ENCODE measurements at places on chromosomes 7 and 10.

- DNase-seq = no peak
These were observed 83.1 kb downstream of the HIBADH start for GRCh38 chr7:27579565-27579964.

DNA sequence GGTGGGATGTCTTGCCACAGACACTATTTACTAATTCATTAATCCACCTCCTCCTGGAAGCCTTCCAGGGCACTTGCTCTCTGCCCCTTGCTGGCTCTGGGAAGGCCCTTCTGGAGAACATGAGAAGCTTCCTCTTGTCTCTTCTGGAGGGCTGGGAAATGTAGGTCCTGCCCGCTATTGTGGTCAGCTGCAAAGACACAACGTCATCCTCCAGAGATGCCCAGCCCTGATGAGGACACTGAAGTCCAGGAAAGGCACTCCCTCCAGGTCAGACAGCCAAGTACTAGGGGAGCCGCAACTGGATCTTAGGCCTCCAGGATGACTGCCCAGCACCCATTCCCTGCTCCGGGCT is 9.6 kb upstream of the TACR2 start:
- no peak for DNase-seq

DNA sequence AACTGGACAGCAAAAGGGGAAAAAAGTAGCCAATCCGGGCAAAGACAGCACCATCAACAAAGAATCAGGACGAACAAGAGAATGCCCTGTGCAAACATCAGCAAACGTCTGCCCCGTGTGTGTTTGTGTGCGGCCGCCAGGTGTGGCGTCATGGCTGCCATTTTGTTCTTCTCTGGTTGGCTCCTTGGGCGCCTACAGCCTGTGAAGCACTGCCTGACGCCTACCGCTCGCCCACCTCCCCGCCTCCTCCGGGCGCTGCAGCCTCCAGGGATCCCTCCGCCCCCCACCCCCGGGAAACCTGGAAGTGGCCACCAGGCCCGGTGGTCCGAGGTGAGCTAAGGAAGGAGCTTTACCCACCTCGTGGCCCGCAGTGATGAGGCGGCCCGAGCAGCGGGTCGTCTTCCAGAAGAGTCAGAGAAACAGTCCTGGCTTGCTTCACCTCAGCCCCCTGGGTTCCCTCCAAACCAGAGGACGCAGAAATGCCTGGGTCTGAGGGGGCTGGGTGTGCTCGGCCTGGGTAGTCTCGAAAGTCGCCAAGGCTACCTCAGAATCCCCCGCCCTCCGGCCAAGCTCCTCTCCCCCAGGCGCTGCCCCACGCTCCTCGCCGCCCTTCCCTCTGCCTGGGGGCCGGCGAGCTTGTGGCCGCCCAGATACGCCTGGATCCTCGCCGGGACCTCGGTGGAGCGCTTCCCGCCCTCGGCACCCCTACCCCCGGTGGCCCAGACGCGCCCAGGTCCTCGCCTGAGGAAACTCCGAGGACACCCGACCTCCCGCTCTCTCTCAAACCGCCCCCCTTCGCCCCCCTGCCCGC is 61.8 kb upstream of the IL6 start:
- no peak for DNase-seq

DNA sequence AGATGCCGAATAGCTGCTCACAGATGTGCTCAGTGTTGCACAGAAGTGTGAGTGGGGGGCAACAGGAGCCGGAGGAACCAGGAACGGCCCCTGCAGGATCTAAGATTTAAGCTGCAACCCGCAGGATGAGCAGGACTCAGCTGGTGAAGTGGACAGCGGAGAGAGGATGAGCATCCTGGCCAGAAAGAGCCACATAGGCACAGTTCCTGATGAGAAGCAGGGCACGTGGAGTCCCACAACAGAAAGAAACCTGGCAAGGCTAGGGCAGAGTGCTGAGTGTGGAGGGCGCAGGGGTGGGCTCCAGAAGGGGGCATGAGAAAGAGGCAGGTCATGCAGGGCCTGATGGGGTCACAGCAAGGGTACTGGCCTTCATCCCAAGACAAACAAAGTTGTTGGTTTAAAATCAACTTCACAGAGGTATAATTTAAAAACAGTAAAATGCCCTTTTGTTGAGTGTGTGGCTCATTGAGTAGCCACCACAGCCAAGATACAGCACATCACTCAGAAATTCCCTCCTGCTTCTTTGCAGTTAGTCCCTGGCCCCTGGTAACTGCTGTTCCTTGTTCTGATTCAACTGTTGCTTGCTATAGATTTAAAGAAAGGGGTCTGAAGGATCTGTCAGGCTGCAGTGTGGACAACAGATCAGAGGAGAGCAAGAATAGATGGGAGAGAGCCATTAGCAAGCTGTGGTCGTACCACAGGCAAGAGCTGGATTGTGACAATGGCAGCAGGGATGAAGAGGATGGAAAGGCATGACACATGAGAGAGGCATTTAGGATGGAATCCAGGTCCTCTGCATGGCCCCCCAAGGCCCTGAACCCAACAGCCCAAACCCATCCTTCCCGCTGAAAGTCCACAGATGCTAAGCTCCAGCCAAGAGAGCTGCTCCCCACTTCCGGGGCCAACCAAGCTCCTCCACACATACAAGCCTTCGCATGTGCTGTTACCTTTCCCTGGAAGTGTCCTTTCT is 53.1 kb upstream of the OSBPL3 start:
- no peak for DNase-seq

DNA sequence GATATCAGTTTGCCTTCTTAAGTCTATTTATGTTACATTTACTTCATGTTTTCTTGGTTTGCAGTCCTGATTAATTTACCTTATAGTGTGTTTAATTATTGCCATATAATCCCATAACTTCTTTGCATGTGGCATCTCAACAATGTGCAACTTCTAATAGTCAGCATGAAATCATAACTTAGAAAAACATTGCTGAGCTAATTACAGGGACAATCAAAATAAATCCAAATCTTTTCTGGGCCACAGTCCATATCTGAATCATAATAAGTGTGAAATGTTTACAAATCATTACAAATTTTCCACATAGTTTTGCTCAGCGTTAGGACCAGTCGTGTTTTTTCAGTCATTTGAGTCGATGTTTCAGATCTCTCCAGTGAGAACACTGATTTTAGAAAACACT is 29.1 kb upstream of the CABCOCO1 start:
- no peak for DNase-seq

DNA sequence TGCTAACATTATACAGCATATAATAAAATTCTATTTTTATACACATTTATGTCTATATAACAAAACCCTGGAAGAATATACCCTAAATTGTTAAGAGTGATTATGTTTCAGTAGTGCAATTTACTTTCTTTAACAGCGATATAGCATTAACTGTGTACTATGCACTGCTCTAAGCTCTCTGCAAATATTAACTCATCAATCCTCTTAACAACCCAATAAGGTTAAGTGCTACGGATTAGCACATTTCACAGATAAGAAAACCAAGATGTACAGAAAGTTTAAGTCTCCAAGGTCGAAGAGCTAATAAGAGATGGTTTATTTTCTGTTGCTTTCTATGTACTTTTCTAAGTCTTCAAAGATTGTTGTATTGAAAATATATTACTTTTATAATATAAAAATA is 95.8 kb downstream of the SEMA3C start:
- DNase-seq = no peak

GRCh38 chr7:142476077-142476476 is 218.2 kb upstream of the PRSS58 start:
- DNase-seq = no peak

- no peak for DNase-seq
These were observed 38.2 kb upstream of the CDK6 start for GRCh38 chr7:92874567-92874966.

GRCh38 chr10:91434041-91434440 is 23.9 kb downstream of the HECTD2 start:
- DNase-seq = no peak

GRCh38 chr10:98694014-98694413 is 247.3 kb upstream of the HPS1 start:
- no peak for DNase-seq

DNA sequence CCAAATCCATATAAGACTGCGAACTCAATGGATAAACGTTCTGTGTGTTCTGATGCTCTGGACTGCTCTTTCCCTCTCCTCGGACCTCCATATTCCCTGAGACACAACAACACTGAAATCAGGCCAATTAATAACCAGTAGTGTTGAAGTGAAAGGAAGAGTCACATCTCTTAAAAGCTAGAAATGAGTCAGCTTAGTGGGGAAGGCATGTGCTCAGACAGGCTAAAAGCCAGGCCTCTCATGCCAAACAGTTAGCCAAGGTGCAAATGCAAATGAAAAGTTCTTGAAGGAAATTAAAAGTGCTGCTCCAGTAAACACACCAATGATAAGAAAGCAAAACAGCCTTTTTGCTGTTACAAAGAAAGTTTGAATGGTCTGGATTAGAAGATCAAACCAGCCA is 29.3 kb downstream of the TNS3 start:
- no peak for DNase-seq

- no peak for DNase-seq
These were observed 471 bp downstream of the MGMT start for GRCh38 chr10:129467359-129468064.

DNA sequence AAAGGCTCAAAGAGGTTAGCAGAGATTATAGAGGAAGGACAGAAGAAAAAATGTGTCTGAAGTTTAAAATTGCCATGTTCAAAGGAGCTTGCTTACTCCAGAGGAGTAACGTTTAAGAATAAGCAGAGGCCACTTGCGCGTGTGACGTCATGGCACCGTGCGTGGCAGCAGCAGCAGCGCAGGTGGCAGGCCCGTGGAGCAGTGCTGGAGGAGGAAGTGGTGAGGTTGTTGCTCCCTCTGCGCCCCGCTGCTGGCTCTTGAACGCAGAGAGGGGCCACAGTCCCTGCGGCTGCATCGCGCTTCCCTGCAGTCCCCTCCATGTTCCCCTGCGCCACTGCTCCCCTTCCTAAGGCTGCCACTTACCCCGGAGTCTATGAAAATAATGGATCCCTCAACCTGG is 37.5 kb downstream of the GDI2 start:
- no peak for DNase-seq

- DNase-seq = no peak
These were observed 160.8 kb upstream of the NPSR1 start for GRCh38 chr7:34497153-34497777.

- no peak for DNase-seq
These were observed 368.7 kb downstream of the AUTS2 start for GRCh38 chr7:69966766-69967591.

GRCh38 chr7:131365838-131366237 is 38.2 kb downstream of the MKLN1 start:
- DNase-seq = no peak

GRCh38 chr7:79175374-79175773 is 278.1 kb downstream of the MAGI2 start:
- no peak for DNase-seq

DNA sequence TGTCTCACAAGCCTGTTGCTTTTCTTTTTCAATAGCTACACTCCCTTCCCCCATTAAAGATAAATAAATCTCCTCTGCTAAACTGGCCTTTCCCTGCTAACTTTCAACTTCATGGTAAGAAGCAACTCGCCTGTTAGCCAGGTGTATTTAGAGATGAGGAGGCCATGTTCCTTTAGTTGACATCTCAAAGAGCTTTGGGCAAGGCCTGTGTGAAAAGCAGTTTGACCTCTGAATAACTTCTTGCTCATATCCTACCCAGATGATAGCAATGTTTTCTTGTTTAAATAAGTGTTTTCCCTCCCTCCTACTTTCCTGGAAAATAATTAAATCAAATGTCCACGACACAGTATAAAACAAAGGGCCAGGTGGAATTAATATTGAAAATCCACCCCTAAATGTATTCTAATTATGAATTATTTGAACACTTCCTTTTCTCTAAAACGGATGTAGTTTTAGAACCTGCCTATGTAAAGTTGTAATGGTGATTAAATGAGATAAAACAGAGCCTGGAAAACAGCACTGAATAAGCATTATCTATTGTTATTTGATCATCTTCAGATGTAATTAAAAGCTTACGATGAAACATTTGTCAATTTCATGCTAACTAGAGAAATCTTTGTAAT is 78.5 kb downstream of the HGF start:
- DNase-seq = no peak

DNA sequence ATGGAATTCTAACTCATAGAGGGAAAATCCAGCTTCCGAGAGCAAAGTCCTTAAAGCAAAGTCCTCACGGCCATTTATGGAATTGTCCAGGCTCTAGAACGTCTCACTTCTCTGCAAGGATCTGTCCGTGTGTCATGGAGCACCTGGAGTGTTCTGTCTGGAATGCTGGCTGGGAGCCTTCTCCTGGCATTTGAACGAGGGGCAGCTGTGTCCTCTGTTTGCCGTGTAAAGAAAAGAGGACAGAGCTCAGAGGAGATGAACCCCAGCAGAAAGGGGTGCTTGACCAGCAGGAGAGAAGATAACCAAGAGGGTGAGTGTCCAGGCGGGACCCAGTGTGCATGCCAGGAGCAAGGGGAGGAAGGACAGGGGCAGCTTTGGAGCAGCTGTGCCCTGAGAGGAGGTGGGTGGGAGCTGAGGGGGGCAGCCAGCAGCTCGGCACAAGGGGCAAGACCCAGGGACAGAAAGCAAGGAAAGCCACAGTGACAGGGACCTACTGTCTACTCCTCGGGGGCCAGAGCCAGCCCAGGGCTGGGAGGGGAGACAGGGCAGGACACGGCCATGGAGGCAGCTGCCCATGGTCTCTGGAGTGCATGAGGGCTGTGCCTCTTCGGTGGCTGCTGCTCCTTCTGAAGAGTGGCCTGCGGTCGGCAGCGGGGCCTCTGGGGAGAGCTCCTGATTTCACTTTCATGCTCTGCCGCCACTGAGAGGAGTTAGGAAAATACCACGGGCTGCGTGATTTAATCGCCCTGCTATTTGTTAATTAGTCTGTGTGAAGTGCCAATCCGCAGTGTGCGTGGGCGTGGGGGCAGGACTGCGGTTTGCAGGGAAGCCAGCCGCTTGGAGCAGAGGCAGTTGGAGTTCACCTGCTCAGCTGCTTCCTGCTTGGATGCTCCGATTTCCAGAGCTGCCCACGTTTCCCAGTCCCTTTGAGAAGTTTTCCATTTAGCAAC is 149.3 kb upstream of the SHH start:
- DNase-seq = peak; percentile 80

DNA sequence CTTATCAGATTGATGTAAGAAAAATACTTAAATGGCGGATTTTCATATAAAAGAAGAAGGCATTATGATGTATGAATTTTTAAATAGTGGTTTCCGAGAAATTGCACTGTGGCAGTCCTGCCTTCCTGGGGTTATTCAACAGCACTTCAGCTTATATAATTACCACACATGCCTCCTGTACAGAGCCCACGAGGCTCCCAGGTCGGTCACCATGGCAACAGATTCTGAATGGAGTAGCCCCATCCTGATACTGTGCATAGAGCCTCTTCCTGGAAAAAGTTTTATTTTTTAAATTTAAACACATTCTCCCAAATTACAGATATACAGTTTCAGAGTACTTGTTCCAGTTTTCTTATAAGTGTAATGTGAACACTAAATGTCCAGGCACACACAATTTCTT is 15.9 kb upstream of the ASB4 start:
- DNase-seq = no peak

- no peak for DNase-seq
These were observed 344.1 kb downstream of the PHF14 start for GRCh38 chr7:11317766-11318165.

- no peak for DNase-seq
These were observed 50.5 kb upstream of the STARD3NL start for GRCh38 chr7:38127216-38128207.

DNA sequence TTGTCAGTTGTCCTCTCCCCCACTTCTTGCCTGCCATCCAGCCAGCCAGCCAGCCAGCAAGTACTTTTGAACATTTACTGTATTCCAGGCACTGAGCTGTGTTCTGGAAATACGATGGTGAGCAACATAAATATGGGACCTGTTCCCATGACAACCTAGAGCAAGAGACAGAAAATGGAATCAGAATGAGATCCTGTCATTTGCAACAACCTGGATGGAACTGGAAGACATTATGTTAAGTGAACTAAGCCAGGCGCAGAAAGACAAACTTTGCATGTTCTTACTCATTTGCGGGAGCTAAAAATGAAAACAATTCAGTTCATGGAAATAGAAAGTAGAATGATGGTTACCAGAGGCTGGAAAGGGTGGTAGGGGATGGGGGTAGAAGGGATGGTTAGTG is 140.7 kb downstream of the ICA1 start:
- no peak for DNase-seq

All from DMS79 (cell line).